Caudate nucleus (tissue), 63 donors: ENCODE measurements at places on chromosomes 6 and 20.

DNA sequence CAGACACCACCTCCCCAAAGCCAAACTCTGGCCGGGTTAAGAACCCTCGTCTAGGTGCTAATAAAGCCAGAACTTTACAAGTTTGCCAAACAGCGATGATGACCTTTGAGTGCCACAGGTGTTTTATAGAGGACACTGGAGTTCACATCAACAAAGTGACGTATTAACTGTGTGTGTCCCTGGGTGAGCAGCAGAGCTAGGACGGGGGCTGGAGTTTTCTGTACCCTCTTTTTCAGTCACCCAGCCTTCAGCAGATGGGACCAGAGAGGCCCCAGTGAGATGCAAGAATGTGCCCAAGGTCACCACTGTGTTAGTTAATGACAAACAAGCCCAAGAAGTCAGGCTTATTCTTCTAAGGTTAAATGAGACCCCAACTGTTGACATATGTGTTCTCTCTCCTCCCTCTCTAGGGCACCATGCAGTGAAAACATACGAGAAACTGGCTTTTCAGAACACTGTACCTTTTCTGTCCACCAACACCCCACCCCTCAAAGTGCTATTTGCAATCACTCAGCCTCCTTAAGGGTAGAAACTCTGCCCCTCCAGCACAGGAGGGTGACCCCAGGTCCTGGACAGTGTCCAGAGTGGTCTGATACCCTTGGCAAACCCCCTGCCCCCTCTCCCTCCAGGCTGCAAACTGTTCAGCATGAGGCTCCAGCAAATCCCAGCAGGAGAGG, 5.2 kb downstream of the SDC4 start:
- DNase-seq, result no peak

DNA sequence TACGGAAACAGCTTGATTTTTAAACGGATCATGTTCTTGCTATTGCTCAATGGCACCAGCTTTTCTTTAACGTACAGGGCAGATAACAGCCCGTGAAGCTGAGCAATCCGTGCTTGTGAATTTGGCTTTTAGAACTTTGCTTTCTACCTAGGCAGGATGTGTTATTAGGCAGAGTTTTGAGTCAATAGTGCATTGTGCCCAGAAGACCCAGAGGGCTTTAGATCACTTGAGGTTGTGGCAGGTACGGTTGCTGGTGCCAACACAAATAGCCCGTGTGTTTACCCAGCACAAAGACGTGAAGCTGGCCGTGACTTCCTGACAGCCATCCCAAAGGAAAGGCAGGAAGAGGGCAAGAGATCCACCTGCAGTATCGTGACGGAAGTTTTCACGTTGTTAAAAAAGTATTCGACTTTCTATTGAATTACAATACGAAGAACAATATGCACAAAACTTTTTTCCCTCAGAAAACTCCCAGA, 117.4 kb upstream of the FRMD1 start:
- no peak for DNase-seq

GRCh38 chr6:156848533-156848932, 71.4 kb downstream of the ARID1B start:
- no peak for DNase-seq

GRCh38 chr6:2132416-2132815, 113.0 kb downstream of the GMDS start:
- DNase-seq, result no peak

GRCh38 chr6:146957181-146958093, 246.8 kb upstream of the STXBP5 start:
- DNase-seq, result no peak

GRCh38 chr6:119129968-119130484, 51.6 kb upstream of the FAM184A start:
- no peak for DNase-seq

GRCh38 chr6:13924949-13925881, at the start of gene RNF182:
TSS of gene RNF182 (plus strand) at chr6:13924952. CDS start at chr6:13977120, 52,168 bp downstream.
- DNase-seq, result no peak

- no peak for DNase-seq
These were observed 33.9 kb downstream of the TBPL1 start for GRCh38 chr6:133986942-133987341.

DNA sequence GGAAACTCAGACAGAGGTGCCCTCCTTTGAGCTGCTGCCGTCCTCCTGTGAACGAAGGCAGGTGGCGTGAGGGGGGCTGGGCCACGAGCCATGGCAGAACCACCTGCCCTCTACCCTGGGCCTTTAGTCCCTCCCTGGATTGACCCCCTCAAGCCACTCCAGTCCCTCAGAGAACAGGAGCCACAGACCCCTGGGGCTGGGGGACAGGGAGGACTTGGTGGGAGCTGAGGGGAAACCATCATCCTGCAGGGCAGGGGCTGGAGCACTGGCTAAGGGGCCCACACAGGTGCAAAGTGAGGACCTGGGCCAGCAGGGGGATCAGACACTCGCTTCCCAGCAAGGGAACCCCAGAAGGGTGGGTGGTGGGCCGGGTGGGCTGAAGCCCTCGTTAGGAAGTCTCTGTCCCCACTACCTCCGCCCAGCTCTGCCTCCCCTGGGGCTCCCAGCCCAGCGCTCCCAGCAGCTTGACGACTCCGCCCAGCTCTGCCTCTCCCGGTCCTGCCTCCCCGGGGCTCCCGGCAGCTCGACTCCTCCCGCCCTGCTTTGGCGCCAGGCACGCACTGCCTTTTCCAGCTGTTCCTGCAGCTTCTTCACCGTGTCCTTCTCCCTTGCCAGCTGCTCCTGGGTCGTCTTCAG, 44.4 kb downstream of the DSTN start:
- DNase-seq, result no peak

GRCh38 chr6:20366082-20366830, 35.4 kb upstream of the E2F3 start:
- no peak for DNase-seq

DNA sequence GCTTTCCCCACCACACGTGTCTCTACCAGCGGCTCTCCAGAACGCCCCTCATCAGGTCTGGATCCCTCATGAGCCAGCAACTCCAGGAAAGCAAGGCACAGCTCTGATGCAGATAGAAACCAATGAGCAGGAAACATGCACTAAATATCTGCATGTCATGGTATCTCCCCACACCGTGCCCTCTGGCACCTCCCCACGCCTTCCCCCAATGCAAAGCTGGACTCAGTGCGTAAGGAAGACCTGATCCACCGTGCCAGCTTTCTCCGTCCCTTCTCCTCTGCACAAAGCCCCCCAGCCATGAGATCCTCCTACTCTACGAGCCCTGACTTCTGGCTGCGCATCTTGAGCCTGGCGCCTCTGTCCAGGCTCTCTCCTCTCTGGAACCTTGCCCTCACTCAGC, 9.4 kb downstream of the PDE10A start:
- no peak for DNase-seq

- DNase-seq, result no peak
These were observed 137.2 kb downstream of the KIF13A start for GRCh38 chr6:17850281-17850680.

GRCh38 chr20:5621305-5621704, 128.9 kb upstream of the SHLD1 start:
- no peak for DNase-seq

GRCh38 chr20:57959589-57959988, 249.8 kb upstream of the PMEPA1 start:
- no peak for DNase-seq

DNA sequence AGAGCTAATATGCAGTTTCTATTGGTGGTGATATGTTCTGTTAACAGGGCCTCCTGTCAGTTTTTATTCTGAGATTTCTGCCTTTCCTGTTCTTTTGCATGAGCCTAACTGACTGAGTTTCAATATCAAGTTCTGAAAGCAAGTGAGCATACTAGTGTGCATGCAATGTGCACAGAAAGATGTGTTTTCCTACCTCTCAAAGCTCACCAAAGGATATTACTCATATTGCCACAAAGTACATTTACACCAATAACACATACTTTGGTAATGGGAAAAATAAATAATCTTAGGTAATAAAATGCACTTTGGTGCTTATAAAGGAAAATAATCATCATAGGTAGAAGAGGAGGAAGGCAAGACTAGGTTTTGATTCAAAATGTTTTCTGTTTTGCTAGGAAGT, 195.0 kb downstream of the KHDC1L start:
- DNase-seq, result no peak

DNA sequence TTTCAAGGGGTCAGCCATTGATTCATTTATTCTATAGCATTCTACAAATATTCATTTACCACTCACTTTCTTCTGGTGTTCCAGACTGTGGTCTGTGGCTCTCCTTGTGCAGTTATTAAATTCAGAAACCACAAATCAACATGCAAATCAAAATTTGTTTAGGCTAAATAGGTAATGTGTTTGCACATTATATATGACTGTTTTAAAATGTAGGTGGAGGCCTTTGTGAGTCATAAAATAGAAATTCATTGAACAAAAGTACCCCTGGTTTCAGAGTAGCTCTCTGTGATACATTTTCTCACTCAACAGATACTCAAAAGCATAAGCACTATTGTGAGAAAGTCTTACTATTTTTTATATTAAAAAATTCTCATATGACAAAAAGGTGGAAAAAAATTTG, 385.5 kb upstream of the TSHZ2 start:
- no peak for DNase-seq

- no peak for DNase-seq
These were observed 268.4 kb upstream of the SYNCRIP start for GRCh38 chr6:85911067-85911466.

DNA sequence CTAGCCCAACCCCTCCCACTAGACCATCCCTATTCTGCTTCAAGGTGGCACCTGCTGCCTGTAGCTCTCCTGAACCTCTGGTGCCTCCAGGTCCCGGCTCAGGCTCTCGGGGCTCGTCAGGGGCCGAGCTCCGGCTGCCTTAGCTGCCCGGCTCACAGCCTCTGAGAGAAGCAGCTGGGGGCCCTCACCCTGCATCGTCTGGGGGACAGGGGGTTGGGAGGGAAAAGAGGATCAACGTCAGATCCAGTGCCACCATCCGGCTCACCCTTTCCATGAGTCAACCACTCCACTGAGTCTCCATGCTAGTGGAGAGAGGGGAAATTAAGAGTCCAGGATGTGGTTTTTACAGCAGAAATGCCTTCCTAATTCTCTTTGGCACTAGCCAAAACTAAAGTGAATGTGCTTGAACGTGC, 13.0 kb downstream of the BAG6 start:
- no peak for DNase-seq

GRCh38 chr6:43706788-43707187, 19.2 kb upstream of the MRPS18A start:
- DNase-seq, result no peak

DNA sequence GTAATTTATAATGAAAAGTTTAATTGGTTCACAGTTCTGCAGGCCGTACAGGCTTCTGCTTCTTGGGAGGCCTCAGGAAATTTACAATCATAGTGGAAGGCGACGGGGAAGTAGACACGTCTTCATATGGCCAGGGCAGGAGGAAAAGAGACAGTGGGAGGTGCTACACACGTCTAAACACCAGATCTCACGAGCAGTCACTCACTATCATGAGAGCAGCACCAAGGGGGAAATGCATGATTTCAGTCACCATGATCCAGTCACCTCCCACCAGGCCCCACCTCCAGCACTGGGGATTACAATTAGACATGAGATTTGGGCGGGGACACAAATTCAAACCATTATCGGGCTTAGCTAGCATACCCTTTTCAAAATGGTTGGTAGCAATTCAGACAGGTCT, 41.2 kb downstream of the EIF2S2 start:
- no peak for DNase-seq

- no peak for DNase-seq
These were observed 113.5 kb downstream of the SLC22A3 start for GRCh38 chr6:160461641-160462040.

- DNase-seq, result no peak
These were observed 11.0 kb upstream of the SNRPC start for GRCh38 chr6:34746104-34746846.

DNA sequence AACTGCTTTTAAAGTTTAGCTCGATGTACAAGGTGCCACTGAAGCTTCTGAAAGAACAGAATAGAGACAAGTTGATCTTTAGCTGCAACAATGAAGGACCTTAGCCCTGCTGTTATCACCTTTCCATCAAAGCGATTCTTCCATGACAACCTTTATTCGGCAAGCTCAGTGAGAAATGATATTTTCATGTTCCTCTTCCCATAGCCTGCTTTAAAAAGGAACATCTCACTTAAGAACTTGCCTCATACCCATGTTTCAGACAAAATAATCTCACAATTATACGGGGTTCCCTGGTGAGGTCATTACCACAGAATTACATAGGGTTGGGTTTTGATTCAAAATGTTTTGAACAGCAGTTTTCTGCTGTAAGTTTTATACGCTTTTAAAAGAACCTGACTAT, 264.2 kb downstream of the THBS2 start:
- DNase-seq, result no peak

DNA sequence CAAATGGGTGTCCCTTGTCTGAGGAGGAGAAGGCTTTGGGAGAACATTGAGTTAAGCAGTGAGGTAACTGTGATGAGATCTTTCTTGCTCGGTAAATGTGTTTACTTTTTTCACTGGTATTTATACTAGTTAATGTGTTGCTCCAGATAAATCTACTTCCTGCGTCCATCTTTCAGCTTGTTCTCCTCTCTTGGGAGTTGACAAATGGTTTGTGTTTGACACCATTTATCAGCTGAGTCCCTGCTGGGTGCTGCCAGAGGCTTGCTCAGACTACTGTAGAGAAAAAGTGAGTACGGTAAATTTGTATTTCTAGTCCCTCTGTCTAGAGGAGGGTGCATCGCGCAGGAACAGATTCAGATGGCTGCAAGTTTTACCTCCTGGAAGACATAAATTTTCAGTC, 8.3 kb upstream of the PRDM1 start:
- no peak for DNase-seq

GRCh38 chr6:22236626-22237414, 60.0 kb downstream of the PRL start:
- DNase-seq, result no peak

- no peak for DNase-seq
These were observed 313.4 kb downstream of the CDH26 start for GRCh38 chr20:60271597-60271996.

DNA sequence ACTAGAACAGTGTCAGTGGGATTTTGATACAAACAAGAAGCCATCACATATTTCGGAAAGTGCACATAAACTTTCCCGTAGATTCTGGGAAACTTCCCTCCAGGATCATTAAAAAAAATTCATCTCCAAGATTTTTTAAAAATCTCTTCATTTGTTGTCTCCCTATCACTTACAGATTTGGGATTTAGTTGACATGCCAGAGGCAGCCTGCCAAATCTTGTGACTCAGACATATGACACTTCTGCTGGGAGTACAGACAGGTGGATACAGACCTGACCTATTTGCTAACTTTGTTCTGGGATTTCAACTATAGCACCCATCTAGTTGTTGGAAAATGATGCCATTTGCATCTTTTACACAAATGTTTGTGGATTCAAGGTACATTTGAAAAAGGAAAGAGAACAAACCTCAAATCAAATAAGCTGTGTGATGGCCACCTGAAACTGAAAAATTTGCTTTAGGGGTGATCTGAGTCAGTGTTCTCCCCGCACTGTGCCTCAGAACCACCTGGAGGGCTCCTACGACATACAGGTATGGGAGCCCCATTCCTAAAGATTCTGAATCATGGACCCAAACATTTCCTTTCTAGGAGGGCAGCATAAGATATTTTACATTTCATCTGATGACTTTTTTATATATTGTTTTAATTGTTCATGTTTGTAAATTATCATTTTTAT, 21.9 kb upstream of the CD2AP start:
- no peak for DNase-seq
